ENCODE measurements at places on chromosomes 5 and 9.

DNA sequence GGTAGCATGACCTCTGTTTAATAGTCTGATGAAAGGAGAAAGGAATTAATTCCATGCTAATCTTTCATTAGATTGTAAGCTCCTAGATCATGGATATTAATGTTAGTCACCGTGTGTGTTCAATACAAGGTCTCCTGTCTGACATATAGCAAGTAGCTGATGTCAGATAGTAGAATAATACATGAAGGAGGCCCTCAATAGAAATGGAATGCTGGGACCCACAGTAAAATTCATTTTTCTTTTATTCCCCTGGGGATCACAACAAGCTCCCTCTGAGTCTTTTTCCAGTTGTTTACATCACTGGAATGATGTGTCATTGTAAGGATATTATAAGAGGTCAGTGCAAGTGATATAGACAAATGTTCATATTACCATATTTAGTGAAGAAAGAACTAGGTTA lies 240.3 kb upstream of the TRPC7 start:
- DNase-seq, result no peak

DNA sequence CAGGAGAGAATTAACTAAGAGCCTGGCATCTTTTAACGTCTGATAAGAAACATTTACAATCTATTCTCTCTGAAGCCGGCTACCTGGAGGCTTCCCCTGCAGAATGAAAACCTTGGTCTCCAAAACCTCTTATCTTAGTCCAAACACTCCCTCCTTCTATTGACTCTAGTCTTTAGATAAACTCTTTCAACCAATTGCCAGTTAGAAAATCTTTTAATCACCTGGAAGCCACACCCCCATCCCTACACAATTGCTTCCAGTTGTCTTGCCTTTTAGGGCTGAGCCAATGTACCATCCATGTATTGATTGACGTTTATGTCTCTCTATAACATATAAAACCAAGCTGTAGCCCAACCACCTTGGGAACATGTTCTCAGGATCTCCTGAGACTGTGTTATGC lies 1343.1 kb upstream of the C9orf72 start:
- no peak for DNase-seq

DNA sequence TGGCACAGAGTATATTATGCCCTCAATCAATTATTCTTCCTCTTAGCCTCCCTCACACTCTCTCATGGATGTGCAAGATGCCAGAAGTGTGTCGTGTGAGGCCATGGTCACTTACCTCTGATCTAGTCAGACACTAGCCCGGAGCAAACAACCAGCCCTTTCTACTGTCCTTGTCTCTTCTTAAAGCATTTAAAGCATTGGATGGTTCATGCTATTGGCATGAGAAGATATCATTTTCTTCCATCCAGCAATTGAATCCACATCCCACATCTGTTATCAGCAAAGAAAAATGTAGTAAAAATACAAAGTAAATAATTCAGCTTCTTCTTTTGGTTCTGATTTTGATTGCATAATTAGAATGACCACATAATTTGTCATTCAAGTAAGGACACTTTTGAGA lies 267.2 kb upstream of the ACO1 start:
- DNase-seq, result no peak

DNA sequence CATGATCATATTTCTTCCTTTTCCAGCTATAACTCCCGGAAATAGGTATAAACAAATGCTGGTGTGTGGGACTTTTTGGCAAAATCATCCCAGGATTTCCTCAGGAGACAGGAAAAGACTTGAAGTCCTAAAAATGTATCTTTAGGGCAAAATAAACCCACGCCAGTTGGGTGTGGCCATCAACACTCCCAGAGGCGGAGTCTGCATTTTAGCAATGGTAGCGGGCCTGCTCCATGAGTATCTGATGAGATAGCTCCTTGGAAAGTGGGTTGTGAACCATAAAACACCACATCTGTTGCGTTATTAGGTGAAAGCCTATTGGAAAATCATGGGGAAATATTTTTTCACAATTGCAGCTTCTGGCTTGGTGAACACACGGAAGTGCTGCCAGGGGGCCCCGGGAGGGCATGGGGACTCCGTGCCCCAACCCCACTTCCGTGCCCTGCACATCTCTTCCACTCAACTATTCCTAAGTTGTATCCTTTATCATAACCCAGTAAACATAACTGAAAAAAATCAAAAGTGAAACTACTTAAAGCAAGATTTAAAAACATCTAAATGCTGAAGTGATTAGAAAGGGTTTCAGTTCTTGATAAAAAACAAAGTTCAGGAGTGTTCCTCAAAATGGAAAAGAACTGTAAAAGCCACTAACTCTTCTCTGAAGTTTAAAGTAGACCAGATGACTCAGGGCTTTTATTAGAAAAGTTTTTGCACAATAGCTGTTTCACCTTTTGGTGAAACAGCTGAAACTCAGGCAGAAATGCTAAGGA lies 111.2 kb downstream of the LRRC70 start:
- DNase-seq, result no peak

- no peak for DNase-seq
Observed at GRCh38 chr9:118128313-118128712, 424.1 kb downstream of the TLR4 start.

DNA sequence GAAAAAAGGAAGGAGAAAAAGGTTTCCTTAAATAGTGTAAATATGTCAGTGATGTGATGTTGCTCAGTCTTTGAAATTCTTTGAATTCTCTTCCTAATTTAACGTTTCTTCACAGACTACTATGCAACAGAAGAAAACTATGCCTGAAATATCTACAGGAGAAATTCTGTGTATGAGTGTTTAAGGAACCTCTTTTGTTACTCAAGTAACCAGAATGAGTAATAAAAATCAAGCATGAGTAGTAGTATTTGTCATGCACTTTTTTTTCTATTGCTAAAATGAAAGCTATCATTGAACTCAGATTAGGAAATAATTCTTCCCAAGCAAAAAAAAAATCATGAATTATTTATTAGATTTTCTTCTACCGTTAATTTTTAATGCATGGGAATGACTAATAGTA lies 20.3 kb upstream of the THG1L start:
- no peak for DNase-seq

DNA sequence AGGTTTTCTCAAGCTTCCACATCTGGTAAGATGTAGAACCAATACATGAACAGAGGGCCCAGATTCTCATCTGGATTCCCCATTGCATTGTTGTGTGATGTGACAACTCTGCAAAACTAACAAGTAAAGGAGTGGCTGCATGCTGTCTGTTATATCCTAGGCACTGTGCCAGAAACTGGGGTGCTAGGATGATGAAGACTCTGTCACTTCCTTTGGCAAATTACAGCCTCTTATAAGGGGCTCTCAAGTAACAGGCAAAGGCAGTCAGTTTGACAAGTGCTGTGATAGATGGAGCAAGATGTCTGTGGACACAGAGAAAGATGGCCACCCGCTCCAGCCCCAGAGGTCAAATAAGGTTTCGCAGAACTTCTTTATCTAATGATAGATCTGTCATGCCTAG lies 115.7 kb downstream of the PAPPA start:
- no peak for DNase-seq

DNA sequence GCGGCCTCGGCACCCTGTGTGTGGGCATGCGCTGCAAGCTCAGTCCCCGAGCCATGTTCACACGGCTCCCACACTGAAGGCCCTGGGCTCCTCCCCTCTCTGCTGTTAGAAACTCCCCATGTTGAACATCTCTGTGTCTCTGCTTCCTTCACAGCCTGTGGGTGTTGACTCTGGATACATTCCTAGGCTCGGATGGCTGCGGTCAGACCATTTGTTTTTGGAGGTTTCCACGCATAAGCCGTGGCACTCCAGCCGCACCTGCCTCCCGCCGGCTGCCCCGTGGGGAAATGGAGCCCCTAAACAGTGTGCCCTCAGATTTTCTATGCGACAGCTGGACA lies 31.2 kb upstream of the LRRC14B start:
- DNase-seq, result no peak

DNA sequence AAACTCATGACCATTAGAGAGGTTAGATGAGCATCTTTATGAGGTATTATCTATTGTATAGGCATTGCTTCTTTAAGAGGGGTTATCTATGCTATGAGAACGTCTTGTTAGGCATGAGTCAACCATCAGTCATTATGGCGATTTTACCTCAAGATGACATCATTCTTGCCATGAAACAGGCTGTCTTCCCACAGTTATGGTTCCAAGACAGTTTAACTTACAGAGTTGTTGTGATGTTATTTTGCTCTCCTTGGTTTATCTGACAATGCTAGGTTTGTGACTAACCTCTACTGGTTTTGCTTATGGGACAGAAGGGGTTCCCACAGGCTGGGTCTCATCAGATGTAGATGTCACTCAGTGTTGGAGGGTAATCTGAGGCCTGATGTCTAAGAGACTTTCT lies 1864.7 kb upstream of the ACO1 start:
- DNase-seq, result no peak

Data from activated CD4-positive, alpha-beta T cell treated with anti-CD3 and anti-CD28 coated beads, Interleukin-2, amount 50 U/mL, for 4 hours (primary cell).